ENCODE measurements at places on chromosomes 11 and 22. TPM values are rescaled to one million over a fixed set of nuclear protein-coding genes. Genes with fewer than 3 reads are reported as not detected.

Gene ADAMTS15
- total RNA-seq: 66.9 TPM

Gene MAML2
- total RNA-seq: 13.6 TPM

Gene GSTT2B
- total RNA-seq: 8.5 TPM

Gene CASP12
- not detected for total RNA-seq

Gene RTN4R
- total RNA-seq: 0.59 TPM

Gene MRGPRX3
- not detected for total RNA-seq

Gene DRD4
- total RNA-seq: under 0.01 TPM

Gene KRTAP5-7
- not detected for total RNA-seq

Gene MMP12
- 0.59 TPM for total RNA-seq

Gene IL18
- total RNA-seq: not detected

Gene RGL4
- not detected for total RNA-seq

Gene PRR5L
- total RNA-seq: 2.9 TPM

Gene C22orf42
- total RNA-seq: not detected

Gene RFPL2
- total RNA-seq: not detected
